Activated CD8-positive, alpha-beta memory T cell treated with anti-CD3 and anti-CD28 coated beads for 1 hour (primary cell): ENCODE measurements at places on chromosomes 2 and 18.

DNA sequence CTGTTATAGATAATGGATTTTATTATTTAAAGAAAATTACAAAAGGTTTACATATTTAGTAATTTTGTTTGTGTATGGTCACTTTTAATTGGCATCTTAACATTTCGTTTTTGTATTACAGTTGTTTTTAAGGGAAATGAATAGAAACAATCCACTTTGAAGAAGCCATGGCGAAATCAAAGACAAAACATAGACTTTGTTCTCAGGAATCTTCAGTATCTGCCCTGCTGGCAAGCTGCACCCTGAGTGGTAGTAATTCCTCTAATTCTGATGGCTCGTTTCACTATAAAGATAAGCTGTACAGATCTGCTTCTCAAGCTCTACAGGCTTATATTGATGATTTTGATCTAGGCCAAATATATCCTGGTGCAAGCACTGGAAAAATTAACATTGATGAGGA lies 2.7 kb downstream of the C18orf54 start:
- DNase-seq: no peak

GRCh38 chr2:240300261-240300821 lies 135.1 kb upstream of the GPC1 start:
- DNase-seq: no peak

DNA sequence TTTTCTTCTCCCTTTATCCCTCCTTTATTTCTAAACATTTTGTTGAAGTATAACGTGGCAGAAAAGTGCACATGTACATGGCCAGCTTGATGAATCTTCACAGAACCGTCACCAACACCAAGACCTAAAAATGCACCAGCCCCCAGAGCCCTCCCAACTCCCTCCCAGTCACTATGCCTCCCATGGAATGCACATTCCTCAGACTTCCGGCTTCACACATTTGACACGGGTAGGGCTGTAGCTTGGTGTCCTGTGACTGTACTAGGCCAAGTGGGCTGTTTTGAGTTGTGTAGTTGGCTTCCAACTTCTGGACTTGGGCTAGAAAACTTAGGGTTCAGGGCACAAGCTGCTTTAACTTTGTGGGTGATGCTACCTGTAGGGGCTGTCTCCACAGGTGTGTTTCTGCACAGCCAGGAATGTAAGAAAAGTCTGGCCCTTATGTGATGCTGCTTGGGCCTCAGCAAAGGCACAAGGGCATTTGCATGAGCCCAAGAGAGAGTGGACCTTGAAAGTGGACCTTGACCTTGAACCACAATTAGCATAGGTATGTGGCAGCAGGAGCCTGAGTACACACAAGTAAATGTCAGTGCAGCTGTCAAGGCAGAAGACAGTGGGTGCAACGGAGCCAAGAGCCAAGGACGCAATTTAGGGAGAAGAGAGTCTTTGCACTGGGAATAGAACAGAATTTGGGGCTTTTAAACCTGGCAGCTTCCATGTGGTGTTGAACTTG lies 78.4 kb downstream of the SEPTIN10 start:
- DNase-seq: no peak

DNA sequence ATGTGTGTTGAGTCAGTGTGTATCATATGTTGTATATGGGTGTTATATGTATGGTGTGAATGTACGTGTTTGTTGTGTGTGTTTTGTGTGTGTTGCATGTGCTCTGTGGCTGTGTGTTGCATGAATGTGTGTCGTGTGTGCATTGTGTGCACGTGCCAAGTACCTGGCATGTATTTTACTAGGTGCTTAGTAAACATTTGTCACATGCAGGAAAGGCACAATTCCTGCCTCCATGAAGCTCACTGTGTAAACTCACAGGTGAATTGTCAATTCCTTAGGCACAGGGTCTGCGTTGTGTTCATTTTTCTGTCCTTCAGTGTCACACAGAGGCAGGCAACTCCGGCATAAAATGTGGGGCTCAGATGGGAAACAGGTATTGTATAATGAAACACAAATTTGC lies 22.3 kb upstream of the IL1R1 start:
- DNase-seq: no peak

DNA sequence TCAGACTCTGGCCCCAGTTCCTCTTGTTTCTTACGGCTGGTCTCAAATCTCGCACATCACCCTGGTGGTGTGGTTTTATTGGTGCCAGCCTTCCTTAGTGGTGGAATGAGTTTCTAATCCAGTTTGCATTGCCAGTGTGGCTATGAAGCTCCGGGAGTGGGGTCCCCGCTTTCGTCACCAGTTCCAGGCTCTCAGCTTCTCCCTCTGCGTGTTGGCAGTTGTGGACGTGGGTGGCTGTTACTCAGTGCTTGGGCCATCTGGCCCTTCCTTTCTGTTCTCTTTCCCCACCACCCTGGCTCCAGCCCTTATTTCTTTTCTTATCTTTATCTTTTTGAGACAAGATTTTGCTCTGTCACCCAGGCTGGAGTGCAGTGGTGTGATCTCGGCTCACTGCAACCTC lies 30.1 kb downstream of the EFR3B start:
- DNase-seq: no peak

DNA sequence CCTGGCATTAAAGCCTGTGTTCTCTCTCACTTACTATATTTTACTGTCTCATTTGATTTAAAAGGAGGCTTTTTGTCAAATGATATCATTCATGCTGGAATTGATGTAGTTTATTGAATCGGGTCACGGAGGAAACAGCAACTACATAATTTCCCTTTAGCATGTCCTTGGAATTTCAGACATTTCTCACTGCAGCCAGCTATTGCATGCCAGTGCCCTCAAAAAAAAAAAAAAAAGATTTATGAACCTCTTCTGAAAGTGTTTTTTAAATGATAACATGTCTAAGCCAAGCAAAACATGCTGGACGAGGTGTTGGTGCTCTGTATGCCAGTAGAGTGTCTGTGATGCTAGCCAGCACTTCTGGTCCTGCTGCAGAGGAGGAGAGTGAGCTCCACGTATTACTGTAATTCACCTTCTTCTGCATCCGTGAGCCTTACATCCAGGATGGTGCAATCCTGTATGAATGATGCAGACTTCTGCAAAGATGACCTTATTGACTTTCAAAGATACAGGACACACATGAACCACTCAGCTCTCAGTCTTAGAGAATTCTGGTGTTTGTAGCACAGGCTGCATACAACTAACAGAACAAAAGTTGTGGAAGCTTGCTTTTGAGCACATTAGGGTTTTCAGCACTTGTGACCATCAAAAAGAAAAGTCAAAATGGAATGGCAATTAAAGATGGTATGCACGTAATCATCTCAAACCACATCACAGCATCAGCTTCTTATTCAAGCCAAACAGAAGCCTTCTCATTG lies 31.1 kb downstream of the UGP2 start:
- DNase-seq: no peak

- DNase-seq: no peak
Measured at GRCh38 chr2:241689306-241689705, 2.7 kb upstream of the DTYMK start.

GRCh38 chr2:156340804-156341451 lies 8.4 kb upstream of the NR4A2 start:
- no peak for DNase-seq

DNA sequence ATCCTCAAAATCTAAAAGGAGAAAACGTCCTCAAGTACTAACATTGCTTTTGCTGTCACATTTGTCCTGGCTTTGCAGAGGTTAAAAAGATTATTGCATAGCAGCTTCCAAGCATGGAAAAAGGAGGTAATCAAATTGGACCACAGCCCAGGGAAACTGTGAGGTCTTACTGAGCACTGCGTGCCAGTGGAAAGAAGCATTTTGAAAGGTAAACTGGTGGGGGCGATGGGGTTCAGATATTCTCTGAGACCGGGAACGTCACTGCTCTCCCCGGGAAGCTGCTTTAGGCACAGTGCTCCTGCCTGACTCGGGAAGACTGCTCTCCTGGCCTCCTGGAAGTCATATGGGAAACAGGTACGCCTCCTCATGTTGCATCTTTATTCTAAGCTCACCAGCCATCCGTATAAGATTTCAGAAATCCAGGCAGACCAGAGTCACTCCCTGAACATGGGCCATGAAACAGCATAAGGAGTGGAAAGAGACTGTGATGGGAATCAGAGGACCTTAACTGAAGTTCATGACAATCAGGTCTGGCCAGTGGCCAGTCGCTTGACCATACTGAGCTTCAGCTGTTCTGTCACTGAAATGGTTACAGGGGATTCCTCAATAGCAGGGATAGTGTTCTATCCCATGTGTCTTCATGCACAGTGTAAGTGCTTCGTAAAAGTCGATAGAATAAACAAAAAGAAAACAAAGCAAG lies 284.1 kb downstream of the TRIB2 start:
- DNase-seq: no peak

- no peak for DNase-seq
Measured at GRCh38 chr2:95569170-95569569, 22.6 kb upstream of the TRIM43 start.

DNA sequence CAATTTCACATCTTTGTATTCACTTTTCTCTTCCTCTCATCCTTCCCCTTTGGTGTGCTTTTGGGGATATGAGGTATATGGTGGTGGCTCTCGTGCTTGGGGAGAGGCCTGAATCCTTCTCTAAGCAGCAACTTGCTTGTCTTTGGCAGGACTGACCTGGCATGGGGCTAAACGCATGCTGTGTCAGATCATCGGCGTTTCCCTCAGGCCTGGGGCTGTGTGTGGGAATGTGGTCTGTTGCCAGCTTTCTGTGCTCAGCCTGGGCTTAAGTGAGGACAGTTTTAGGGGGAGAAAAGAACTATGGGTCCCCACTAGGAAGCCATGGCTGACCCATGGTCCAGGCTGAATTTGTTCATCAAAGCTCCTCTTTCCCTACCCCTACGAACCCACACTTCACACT lies 60.7 kb downstream of the TET3 start:
- DNase-seq: no peak

DNA sequence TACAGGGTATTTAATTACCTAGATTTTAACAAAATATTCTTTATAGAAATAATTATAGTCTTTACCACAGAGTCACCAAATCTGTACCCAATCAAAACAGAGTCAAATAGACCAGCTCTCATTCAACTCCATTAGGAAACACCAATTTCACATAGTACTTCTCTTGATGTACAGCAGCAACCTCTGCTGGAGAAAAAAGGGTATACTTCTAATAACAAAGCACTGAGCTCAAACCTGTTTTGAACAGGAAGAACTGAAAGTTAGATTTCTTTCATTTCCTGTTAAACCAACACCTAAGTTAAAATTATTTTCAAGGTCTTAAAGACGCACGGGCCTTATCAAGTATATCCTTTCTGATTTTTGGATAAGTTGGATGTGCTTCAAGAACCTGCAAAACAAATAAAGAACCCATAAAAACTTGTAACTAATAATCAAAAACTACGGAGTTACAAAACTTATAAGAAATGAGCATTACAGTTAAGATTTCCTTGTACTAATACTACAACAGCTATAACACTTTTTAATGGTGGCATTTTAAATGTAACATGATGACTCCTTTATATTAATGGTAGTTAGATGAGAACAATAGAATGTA lies 79.0 kb downstream of the TTC21B start:
- no peak for DNase-seq

GRCh38 chr2:195649629-195650190 lies 7.3 kb upstream of the SLC39A10 start:
- DNase-seq: no peak

DNA sequence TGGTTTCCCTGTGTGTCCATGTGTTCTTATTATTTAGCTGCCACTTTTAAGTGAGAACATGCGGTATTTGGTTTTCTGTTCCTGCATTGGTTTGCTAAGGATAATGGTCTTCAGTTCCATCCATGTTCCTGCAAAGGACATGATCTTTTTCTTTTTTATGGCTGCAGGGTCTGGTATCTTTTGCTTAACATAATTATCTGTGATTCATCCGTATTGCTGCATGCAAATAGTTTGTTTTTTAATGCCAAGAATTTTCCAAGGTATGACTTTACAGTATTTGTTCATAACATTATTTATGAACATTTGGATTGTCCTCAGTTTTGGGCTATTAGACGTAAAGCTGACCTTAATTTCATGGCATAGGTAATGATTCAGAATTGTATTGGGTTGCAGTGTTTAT lies 17.8 kb downstream of the GIGYF2 start:
- DNase-seq: no peak

- DNase-seq: no peak
Measured at GRCh38 chr2:191059308-191059707, 45.3 kb upstream of the STAT1 start.

- no peak for DNase-seq
Measured at GRCh38 chr18:59149416-59149815, 9.7 kb downstream of the SEC11C start.

GRCh38 chr18:13452871-13453680 lies 234.5 kb downstream of the LDLRAD4 start:
- no peak for DNase-seq

- no peak for DNase-seq
Measured at GRCh38 chr2:119682578-119682977, 3.6 kb downstream of the TMEM177 start.

- DNase-seq: no peak
Measured at GRCh38 chr18:55386545-55386944, 201.4 kb downstream of the TCF4 start.

GRCh38 chr18:72543357-72544055 lies 636 bp downstream of the CBLN2 start:
- no peak for DNase-seq

DNA sequence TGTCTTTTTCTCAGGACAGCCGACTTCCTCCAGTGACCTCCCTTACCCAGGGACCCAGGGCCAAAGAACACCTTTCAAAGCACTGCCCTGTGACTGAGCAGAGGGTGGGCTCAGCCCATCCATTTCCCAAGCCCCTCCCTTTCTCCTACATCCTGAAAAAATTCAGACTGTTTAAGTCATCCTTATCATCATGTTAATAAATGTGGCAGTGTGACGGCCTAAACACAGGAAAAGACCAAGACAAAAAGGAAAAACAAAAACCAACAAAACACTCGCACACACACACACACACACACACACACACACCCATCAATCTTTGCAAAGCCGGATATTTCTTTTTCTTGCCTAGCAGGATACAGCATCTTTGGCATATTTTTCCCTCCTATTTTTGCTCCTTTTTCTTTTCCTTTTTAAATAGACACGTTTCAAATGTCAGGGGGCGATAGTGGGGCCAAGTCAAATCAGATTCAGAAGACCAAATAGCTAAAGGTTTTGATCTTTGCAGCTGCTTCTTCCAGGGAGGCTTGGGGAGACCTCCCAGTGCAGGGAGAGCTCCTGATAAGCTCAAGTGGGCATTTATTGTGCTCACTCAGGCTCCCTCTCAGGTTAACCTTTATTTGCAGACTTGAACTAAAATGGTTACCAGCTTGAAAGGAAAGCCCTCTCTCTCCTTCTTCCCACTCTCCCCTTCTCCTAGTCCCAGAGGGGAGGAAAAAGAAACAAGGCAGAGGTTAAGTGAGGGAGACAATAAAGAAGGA lies 39.5 kb upstream of the NRP2 start:
- DNase-seq: no peak

DNA sequence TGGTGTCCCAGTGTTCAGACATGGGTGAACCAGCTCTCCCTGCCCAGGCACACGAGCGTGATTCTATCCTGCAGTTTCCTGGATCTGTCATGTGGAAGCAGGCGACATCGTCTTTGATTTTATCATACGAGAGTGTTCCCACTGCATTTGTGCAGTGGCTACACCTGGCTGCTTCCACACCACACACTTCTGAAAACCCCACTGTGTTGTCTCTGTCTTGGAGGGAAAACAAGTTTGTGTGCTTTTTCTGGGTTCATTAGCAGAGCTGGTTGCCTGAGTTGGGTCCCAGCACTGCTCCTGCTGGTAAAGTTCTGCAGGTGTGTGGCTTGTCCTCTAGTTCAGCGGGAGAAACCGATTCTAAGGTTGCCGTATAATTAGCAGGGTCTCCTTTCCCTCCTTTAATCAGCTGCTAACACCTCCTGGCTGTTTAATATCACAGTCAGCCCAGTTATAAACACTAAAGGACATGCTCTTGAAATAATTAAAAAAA lies 58.5 kb upstream of the TWIST2 start:
- no peak for DNase-seq

- no peak for DNase-seq
Measured at GRCh38 chr2:222864296-222864695, 3.5 kb downstream of the ACSL3 start.
